ENCODE measurements at places on chromosomes 16 and 17. TPM values are rescaled to one million over a fixed set of nuclear protein-coding genes. Genes with fewer than 3 reads are reported as not detected.

GRCh38 chr17:67390646-67391361 is 13.7 kb downstream of the PITPNC1 start:
- DNase-seq = no peak

GRCh38 chr17:50204431-50204830 is 3.0 kb upstream of the COL1A1 start:
- no peak for DNase-seq

- no peak for DNase-seq
Measured at GRCh38 chr17:73645050-73645871, 1.0 kb upstream of the SDK2 start.

Gene CRYBA1
- not detected for total RNA-seq

Gene KRT39
- total RNA-seq = not detected

- no peak for DNase-seq
Measured at GRCh38 chr16:63612462-63613227, 1509.2 kb downstream of the CDH11 start.

Gene SPATA32
- total RNA-seq = not detected

GRCh38 chr17:79337053-79337452 is 262.4 kb downstream of the ENGASE start:
- no peak for DNase-seq

Gene EFNB3
- 0.42 TPM for total RNA-seq

GRCh38 chr17:64158406-64158805 is 28.5 kb upstream of the ERN1 start:
- no peak for DNase-seq

Gene TEDC2
- total RNA-seq = 24.0 TPM

Gene KRTAP2-2
- total RNA-seq = not detected

DNA sequence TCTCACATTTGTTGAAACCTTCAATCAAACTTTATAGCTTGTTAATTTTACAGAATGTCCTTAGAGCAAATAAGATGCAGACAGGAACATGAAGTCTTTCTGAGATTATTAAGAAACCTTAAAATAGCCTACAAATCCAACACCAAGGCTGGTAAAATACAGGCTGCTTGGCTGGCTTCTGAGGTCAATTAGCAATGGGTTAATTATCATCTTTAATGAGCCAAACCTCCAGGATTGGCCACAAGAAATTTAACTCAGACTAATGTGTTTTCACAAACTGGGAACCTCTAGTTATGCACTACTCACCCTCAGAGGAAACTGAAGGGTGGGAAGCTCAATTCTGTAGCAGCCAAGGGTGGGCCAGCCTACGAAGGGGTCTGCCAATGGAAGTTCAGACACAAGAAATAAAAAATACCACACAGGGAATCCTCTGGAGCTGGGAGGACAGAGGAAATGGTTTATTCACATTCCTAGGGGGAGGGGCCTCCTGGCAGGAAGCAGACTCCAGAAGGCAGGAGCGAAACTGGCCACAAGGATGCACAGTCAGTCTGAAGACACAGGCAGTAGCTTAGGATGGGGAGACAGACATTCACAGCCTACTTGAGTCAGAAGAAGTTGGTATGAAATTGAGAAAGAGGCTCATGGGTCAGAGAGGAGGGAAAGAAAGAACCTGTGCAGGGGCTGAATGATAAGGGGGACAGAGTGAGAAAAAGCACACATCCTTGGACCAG is 36.1 kb downstream of the HIC1 start:
- DNase-seq = peak; percentile 49

GRCh38 chr17:30969989-30970830 is 629 bp upstream of the RNF135 start:
- peak; percentile 70 for DNase-seq

- peak; percentile 69 for DNase-seq
Measured at GRCh38 chr17:32007463-32008298, 498 bp downstream of the LRRC37B start.

GRCh38 chr17:17416400-17417360 is 60.1 kb upstream of the MED9 start:
- no peak for DNase-seq

- no peak for DNase-seq
Measured at GRCh38 chr16:64712026-64712425, 409.8 kb downstream of the CDH11 start.

Gene KCNJ12
- total RNA-seq = 0.82 TPM

- no peak for DNase-seq
Measured at GRCh38 chr17:17075125-17075781, 33.0 kb downstream of the MPRIP start.

GRCh38 chr17:2049333-2050299 is 5.3 kb upstream of the HIC1 start:
- DNase-seq = peak; percentile 90

- no peak for DNase-seq
Measured at GRCh38 chr16:81987121-81987520, 24.1 kb downstream of the SDR42E1 start.

DNA sequence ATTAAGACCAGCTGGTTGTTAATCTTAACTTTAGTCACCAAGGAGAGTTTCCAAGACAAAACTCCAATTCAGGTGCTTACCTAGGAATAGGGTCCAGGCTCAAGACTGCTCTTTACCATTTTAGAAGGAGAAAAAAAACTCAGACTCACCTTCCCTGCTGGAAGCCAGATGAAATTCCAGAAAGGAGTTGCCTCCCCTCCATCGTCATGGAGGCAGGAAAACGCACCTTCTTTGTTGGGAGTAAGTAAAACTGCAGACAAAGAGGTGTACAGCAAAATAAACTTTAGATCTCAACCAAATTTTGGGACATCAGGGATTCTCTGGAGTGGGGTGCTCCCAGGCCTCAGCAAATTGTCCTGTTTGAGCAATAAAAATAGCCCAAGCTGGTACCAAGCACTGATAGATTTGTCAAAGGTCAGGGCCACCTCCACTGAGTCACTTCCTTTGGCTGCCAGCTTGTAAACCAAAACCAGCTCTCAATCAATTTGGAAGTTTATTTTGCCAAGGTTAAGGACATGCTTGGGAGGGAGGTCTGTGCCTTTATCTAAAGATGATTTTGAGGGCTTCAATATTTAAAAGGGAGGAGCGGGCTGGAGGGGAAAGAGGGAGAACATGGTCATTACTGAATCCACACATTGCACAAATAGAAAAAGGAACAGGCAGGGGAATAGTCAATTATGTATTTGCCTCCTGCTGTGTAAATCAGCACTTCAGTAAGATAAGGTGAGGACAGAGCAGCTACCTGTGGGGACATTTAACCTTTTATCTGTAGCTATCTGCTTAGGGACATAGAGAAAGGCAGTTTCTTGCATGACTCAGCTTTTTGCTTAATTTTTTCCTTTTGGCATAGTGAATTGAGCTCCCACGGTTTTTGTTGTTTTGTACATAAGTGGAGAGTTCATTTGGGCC is 1.5 kb upstream of the ALDH3A2 start:
- peak; percentile 40 for DNase-seq

GRCh38 chr16:67287960-67288359 is 8.6 kb downstream of the PLEKHG4 start:
- DNase-seq = no peak

- DNase-seq = no peak
Measured at GRCh38 chr16:31502981-31503380, 5.2 kb downstream of the RUSF1 start.

Gene TNFSF13
- 67.5 TPM for total RNA-seq

- DNase-seq = no peak
Measured at GRCh38 chr17:76701471-76701967, 9.2 kb downstream of the MXRA7 start.

Gene SP2
- 18.1 TPM for total RNA-seq

DNA sequence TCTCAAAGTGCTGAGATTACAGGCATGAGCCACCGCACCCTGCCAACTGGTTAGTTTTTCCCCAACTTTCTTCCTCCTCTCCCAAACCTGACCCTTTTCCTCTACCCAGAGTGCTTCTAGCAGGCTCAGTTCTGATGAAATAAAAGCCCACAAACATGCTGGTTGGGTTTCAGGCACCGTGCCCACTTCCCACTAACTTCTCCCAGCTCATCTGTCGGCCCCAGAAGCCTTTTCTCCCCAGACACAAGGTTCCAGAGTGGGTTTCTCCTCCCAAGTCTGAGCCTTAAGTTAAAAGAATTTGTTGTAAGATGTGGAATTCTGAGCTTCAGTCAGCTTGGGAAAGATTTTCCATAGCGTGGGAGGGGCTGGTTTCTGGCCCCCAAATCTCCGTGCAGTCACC is 11.5 kb upstream of the SCN4A start:
- DNase-seq = no peak

GRCh38 chr16:18811925-18812324 is 10.6 kb upstream of the ARL6IP1 start:
- DNase-seq = no peak

- DNase-seq = no peak
Measured at GRCh38 chr17:39231591-39232551, 6.1 kb upstream of the STAC2 start.

Gene OR2C1
- not detected for total RNA-seq

GRCh38 chr17:76646712-76647111 is 3.2 kb upstream of the ST6GALNAC1 start:
- DNase-seq = no peak

Gene MYH3
- 1.7 TPM for total RNA-seq

DNA sequence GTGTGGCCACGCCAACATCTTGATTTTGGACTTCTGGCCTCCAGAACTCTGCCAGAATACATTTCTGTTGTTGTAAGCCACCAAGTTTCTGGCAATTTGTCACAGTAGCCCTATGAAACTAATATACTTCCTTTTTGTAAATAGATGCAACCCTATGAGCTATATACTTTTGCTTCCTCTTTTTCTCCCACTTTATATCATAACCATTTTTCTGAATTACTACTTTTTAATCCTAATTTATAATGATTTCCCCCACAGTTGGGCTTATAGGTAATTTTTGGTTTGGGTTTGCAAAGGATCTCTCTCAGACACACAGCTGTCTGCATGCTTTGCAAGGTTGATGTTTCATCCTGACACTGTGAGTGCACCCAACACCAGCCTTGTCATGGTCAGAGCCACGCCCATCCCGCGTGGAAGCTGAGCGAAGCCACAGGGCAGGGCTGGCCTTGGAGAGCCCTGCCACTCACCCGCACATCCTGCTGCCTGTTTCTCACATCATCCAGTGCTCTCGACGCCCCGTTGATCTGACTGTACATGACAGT is 5.8 kb downstream of the TRIM25 start:
- DNase-seq = peak; percentile 61

DNA sequence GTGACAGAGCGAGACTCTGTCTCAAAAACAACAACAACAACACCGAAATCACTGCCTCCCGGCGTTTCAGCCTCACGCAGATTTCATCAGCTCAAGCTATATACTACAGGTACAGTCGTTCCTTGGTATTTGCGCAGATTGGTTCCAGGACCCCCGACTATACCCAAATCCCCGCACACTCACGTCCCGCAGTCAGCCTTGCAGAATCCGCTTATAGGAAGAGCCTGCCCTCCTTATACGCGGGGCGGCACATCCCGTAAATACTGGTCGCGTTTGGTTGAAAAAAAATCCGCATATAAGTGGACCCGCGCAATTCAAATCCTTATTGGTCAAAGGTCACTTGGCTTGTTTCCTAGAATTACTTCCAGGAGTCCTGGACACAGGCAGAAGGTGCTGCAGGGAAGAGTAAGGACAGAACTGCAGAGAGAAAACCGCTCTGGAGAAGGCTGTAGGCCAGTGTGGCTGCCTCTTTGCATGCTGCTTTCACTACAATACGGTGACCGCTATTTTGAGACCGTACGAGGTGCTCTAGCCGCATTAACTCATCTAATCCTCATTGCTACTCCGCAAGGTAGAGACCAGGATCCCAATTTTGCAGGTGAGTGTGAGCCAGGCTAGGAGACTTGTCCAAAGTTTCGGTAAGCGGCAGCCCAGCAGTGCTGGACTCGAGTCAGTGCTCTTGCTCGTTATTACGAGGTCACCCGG is 718 bp downstream of the NDUFAB1 start:
- DNase-seq = peak; percentile 48

DNA sequence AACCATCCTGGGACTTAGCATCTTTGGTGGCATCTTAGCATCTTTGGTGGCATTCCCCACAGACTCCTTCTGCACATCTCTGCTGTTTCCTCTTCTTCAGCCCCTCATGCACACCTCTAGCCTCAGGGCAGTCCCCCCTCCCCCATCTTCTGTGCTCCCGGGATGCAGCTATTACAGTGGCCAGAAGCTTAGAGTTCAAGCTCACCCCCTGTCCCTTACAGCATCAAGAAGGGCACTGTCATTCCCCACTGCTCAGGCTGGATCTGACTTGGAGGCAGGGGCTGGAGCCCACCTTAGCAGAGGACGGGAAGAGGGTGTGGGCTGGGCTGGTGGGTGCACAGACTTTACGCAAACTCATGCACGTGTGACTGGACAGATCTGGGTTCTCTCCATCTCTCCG is 650 bp downstream of the EPN3 start:
- peak; percentile 42 for DNase-seq

Gene TBC1D3G
- not detected for total RNA-seq

Gene HS3ST2
- 0.24 TPM for total RNA-seq

Gene PYDC1
- total RNA-seq = not detected

Gene PERCC1
- 0.27 TPM for total RNA-seq

DNA sequence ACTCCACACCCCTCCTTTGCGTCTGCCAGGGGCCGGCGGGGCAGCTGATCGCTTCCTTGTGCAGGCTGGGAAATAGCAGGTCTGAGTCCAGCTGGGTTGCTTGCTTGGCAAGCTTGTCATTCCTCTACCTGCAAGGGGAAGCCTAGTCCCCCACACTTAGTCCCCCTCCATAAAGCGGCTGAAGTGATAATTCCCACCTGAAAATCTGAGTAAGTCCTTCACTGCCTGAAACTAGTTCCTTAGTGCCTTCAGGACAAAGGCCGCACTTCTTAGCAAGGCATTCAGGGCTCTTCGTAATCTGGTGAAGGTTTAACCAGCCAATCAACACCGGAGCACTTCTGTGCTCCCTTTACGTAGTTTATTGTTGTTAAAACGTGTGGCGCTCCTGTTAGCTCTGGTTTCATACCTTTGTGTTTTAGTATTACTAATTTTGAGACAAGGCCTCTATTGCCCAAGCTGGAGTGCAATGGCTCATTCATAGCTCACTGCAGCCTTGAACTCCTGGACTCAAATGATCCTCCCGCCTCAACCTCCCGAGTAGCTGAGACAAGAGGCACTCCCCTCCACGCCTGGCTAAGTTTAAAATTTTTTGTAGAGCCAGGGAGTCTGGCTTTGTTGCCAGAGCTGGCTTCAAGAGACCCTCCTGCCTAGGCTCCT is 817 bp downstream of the PSKH1 start:
- peak; percentile 58 for DNase-seq

GRCh38 chr16:81621496-81621895 is 157.6 kb upstream of the PLCG2 start:
- no peak for DNase-seq

DNA sequence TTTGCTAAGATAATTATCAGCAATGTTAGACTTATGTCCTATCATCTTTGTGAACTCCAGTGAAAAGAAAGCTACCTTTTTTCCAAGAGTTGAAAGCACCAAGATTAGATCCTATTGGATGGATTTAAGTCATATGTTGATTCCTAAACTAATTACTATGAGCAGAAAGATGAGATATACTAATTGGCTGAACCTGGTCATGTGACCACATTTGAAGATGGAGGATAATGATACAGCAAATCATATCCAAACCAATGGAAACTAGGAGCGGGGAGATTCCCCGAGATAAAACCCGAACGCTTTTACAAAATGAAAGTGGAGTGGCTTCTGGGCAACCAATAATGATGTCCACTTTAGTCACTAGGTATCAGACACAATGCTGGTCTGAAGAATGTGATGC is 1060.2 kb upstream of the EEF2KMT start:
- DNase-seq = no peak

Gene TBC1D26
- not detected for total RNA-seq

Gene KIF18B
- total RNA-seq = 5.7 TPM

All from colonic mucosa (tissue), 4 donors.